Fibroblast of skin of left biceps (primary cell): ENCODE measurements at places on chromosomes 7 and 10.

GRCh38 chr10:110242511-110242910 is 35.1 kb downstream of the MXI1 start:
- DNase-seq, result no peak

- no peak for DNase-seq
These were observed 57.6 kb downstream of the CFAP46 start for GRCh38 chr10:132884691-132885271.

DNA sequence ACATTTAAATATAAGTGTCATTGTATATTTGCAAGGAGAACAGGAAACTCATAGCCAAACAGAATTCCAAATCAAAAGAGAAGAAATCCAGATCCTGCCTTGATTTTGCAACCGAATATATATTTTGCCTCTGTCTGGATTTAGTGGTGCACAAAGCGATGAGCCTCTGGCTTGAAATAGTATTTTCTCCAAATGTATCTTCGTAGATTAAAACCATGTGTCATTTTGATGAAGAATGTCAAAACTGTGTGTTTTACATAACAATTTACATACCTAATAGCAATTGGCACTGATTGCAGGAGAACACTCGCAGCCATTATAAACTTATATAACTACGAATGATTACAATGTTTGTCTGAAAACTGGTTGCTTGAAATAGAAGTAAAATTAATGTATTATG is 156.4 kb downstream of the ARID5B start:
- no peak for DNase-seq

- DNase-seq, result no peak
These were observed 46.8 kb downstream of the KCNH2 start for GRCh38 chr7:150931199-150931869.

GRCh38 chr7:1340461-1341360 is 108.0 kb downstream of the UNCX start:
- no peak for DNase-seq

DNA sequence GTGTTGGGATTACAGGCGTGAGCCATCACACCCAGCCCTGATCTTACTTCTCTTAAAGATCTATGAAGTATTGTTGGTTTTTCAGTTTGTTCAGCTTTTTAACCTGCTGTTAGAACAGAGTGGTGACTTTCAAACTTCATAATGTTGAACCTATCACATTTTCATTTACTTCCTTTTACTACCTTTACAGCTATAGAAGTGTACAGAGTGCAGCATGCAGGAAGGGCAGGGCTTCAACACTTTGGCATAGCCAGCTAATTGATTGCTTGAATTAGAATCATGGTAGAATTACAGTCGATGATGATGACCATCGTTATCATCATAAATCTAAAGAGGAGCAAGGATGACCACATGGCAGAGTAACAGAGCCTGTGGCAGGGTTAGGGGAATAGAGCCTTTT is 55.5 kb downstream of the AOAH start:
- no peak for DNase-seq

GRCh38 chr7:25456467-25457171 is 228.3 kb upstream of the NPVF start:
- no peak for DNase-seq

DNA sequence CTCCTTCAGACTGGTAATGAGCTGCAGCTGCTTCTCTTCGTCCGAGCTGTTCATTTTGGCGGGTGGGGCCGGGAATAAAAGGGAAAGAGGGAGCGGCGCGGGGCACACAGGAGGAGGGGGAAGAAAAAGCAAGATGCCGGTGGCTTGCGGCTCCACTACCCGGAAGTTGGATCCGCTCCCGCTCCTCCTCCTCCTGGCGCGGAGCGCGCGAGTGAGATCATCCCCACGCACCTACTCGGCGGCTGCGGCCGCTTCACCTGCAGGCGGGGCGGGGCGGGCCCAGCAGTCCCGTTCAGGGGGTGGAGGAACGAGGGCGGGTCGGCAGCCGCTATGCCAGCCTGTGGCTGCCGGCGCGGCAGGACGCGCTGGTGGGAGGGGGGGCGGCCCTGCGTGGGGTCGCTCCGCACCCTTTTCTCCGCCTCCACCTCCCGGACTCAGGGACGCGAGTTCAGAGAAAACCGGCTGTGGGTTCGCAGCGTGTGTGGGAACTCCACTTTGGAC is at the start of gene SHTN1:
Gene SHTN1 (minus strand): TSS at position 162 of the 501 bp plus-strand sequence. CDS start 108 bp downstream, at position 54.
- no peak for DNase-seq

DNA sequence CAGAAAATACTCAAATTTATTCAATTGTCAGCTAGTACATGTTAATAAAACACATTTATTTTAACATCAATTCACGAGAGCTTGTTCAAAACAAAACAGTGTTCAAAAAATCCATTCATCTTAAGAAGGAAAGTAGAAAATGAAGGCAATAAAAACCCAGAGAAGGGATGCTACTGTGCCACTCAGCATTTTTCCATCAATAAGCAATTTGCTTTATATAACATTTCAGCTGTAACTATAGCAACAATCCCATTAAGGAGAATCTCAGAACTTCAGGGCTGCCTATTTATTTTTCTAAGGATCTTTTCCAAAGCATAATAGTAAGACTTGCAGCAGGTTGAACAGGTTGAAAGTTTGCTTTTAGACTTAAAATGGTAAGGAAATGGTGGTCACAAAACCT is 190.5 kb downstream of the PCLO start:
- DNase-seq, result no peak

- DNase-seq, result no peak
These were observed 55.3 kb downstream of the ORC5 start for GRCh38 chr7:104152468-104152867.

GRCh38 chr10:75088640-75089039 is 22.8 kb upstream of the SAMD8 start:
- DNase-seq, result no peak

DNA sequence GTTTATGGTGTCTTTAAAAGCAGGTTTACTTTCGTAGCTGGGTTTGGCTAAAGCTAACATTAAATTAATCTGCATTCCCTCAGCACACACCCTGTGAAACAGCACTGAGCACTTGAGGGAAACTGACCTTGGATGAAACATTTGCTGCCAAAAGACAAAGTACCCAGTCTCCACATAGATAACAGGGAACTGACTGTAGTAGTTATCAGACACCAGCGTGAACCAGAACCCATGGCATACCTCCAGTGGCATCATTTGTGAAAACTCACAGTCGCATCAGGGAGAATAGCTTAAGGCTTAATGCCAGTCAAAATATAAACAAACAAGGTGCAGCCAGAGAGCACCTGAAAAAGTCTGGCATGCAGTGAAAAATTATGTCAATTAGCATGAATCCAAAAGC is 357.8 kb upstream of the C7orf33 start:
- DNase-seq, result no peak

DNA sequence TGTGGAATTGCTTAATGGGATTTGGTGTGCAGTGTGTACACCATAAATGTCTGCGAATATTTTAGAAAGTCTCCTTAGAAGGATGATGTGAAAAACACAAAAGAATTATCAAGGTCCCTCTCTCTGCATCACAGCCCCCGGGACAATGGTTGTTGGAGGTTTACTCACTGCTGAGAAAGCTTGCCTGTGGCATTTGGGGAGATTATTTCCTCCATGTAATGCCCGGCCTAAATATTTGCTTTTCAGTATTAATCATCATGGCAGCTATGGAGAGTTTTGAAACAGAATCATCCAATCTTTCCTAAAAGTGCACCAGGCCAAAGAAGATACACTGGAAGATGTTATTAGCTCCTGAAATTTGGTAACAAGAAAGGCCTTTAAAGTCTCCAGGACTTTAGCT is 113.8 kb upstream of the ADCY1 start:
- DNase-seq, result no peak

- DNase-seq, result no peak
These were observed 108.2 kb downstream of the PTPN20 start for GRCh38 chr10:47019155-47020145.

- DNase-seq, result no peak
These were observed 86.4 kb upstream of the JAZF1 start for GRCh38 chr7:28267012-28267411.

- DNase-seq, result no peak
These were observed 82.0 kb upstream of the SLF2 start for GRCh38 chr10:100830728-100831111.

- DNase-seq, result no peak
These were observed 18.6 kb downstream of the PALD1 start for GRCh38 chr10:70497120-70497545.

DNA sequence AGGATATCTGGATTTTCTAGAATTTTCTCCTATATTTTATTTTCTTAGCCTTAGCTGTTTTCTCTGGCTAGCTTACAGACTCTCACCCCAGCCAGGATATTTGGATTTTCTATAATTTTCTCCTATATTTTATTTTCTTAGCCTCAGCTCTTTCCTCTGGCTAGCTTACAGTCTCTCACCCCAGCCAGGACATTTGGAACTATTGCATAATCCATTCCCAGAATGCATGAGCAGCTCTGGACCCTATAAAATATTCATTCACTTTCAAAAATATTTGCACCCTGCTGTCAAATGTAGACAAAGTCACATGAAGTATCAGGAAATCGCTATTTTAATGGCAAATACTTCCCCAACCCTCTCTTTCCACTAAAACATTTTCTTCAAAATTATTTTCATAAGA is 298.9 kb downstream of the DNAJB6 start:
- no peak for DNase-seq
